ENCODE measurements at places on chromosomes 12 and 14.

GRCh38 chr12:12039897-12040296, 30.8 kb upstream of the BCL2L14 start:
- no peak for DNase-seq

DNA sequence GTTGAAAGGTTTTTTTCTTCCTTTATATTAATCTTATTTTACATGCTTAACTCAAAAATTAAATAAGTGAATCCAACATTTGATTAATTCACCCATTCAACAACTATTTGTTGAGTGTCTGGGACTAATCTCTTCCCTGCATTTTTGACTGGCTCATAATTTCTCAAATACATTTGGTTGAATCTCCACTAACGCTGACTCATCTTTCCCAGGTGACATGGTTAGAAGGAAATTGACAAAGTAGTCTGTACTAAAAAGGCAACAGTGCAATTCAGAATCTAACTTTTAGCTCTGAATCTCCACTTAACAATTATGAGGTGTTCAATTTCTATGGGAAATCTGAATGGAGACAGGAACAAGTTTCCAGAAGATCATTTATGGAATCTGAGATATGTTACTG, 88.9 kb downstream of the LIN7A start:
- DNase-seq = no peak

DNA sequence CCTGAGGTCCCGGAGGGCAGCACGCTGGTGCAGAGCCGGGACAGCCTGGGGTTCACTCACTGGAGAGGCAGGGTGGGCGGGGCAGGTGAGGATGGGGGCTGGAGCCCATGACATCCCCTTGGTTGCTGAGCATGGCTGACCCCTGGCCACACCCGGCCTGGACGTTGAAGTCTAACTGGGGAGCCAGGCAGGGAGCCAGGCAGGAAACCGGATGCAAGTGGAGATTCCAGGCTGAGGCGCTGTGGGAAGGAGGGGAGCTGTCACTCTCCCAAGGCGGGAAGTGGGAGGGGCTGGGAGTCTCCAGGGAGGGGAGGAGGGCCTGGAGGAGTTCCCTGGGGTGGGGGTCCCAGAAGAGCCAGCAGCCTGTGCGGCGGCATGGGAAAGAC, 7.7 kb upstream of the INF2 start:
- DNase-seq = no peak

DNA sequence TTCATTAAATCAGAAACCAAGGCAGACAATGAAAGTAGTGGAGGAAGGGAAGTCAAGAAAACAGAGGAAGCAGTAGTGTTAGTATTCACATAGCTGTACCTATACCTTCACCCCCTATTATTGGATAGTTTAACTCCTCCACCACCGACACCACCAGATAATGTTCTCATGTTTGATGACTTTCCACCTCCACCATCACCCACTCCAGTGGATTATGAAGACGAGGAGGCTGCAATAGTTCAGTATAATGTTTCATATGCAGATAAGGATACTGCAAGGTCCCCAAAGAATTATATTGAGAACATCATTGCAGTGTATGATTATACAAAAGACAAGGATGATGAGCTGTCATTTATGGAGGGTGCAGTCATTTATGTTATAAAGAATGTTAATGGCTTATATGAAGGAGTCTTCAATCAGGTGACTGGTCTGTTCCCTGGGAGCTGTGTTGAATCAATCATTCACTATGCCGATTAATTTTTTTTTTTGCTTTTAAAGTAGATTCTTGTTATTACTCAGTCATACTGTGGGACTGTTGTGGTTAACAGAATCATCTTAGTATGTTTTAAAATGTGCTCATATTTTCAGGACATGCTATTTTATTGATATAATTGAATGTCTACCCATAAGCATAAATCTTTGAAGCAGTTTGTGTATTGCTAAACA, 32.2 kb upstream of the KTN1 start:
- no peak for DNase-seq

- DNase-seq = no peak
Observed at GRCh38 chr14:51396222-51396815, 156.3 kb downstream of the TMX1 start.

DNA sequence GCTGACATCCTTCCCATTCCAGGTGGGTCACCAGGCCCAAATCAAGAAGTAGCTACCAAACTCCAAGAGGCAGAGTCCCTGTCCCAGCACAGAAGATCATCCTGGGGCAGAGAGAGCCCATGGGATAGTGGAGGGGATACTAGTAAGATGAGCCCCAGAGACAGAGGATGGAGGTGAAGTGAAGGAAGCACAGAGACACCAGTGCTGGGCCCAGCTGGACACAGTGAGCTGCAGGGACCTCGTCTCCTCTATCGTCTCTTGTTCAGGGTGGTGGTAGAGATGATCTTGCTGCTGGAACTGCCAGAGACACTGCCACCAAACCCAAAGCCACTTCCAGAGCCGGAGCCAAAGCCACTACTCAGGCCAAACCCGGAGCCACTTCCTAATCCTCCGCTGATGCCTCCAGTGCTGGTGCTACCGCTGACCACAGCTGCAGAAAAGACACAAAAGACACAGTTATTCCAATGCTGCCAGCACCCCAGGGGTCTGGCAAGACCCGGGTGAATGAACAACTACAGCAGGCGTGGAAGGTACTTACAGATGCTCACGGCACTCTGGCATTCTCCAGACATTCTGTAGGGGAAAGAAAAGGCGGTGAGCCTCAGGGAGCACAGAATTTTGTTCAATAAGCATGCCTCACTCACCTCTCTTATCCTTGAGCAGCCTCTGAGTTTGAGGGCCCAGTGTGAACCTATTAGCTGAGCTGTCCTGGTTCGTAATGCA, 6.9 kb downstream of the KRT4 start:
- DNase-seq = no peak

DNA sequence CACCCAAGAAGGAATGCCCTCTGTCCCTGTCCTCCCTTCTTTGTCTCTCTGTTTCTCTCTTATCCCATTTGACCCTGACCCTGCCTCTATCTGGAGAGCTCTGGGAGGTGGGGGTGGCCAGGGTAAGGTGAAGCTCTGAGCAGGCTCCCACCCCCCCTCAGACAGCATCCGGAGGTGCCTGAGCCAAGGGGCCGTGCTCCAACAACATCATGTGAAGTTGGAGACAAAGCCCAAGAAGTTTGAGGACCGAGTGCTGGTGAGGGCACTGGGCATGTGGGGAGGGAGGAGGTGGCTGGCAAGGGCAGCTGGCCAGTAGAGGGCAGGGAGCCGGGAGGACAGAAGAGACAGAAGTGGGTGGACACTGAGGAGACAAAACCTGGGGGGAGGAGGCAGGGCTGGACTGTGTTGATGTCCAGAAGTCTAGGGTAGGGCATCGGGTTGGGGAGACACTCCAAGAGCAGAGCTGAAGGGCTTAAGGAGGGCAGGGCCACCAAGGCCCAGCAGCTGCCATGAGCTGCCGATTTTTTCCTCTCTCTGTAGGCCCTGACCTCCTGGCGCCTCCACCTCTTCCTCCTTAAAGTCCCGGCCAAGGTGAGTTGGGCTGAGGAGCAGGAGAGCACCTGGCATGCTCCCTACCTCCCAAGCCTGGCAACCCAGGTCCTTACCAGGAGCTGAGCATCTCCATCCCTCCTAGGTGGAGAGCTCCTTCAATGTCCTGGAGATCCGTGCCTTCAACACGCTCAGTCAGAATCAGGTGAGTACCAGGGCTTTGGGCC, 1.9 kb downstream of the CARMIL3 start:
- DNase-seq = no peak

DNA sequence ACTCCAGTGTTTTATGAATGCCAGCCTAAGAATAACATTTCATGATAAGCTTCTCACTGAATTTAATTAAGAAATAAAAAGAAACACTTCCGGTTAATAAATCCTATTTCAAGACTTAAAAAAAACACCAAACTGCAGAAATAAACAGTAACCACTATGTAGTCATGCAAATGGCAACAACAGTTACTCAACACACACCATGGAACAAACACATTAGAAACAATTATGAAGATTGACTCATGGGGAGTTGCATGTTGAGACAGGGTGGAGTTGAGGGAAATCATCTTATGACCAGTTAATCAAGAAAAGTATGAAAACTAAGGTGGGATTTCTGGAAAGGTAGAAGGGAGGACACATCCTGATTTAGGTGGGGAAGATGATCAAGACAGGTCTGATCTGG, 52.7 kb downstream of the PLBD1 start:
- DNase-seq = no peak

DNA sequence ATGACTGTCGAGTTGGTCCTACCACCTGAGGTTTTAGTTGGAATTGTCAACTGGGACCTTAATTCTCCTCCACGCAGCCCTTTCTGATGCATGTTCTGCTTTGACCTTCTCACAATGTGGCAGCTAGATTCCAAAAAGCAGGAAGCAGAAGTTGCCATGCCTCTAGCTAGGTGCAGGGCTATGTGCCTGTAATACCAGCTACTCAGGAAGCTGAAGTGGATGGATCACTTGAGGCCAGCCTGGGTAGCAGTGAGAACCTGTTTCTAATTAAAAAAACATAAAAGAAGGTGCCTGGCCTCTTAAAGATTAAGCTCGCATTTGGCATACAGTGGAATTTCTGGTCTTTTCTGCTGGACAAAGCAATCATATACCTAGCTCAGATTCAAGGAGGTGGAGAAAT, 77.1 kb downstream of the FGD4 start:
- no peak for DNase-seq

All from activated T-cell treated with anti-CD3 and anti-CD28 coated beads for 48 hours (primary cell).